ENCODE measurements at places on chromosomes 5 and 9. TPM values are rescaled to one million over a fixed set of nuclear protein-coding genes. Genes with fewer than 3 reads are reported as not detected.

DNA sequence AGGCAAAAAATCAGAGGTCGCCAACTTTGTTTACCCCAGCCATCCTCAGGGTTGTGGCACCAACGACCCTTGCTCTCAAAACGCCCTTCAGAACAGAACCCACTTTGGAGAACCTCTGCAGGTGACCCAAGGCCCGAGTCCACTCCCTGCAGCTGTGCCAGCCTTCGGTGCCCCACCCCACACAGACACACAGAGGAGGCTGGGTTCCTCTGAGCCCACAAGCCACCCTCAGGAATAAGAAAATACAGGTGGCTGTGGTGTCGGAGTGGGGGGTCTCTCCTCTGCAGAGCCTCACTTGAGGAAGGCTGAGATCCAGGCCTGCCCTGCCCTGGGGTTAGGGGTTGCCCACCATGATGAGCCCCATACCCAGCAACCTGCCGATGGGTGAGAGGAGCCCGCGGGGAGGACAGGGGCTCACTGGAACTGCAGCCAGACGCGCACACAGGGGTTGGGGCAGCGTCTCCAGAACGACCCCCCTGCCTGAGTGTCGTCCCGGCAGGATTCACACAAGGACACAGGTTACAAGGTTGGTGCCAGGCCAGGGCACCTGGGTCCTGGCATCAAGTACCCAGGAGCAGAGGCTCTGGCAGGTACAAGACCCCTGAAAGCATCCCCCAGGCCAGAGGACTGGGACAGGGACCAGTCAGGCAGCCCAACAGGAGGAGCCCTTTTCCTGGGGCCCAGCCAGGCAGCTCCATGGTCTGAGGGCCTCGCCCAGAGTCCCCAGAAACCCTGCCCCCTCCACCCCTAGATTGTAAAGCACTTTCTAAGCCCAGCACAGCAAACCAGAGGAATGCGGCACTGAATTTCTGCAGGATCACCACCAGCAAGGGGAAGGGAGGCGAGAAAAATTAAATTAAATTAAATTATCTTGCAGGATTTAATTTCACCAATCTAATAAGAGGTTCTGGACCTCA lies 40.0 kb downstream of the NACC2 start:
- no peak for DNase-seq

DNA sequence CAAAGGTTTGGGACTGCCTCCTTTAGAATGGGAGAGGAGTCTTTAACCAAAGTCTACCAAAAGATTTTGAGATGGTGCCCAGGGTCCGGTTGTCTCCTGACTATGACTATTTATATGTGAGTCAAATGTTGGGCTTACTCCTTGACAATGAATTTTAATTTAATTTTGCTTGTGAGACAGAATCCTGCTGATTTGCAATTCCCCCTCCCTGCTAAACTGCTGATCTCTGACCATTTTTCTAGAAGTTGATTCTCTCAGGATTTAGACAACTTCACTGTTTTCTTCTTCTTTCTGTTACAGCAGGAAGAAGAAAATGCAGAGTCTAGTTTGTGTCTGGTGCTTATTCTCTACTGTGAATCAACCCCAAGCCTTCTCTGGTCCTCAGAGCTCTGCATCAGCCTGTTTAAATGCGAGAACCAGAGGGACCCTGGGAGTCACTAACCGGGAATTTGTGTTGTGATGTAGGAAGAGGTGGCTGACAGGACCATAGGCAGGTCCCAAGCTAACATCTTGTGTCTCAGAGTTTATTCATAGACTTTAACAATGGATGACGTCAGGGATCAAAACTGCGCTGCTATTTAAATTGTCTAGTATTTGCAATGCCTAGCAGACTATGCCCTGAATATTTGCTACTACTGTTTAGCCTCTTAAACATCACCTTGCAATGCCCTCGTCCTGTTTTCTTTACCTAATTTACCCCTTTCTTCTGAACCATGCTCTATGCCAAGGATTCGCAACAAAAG lies 124.0 kb upstream of the TAF11L2 start:
- no peak for DNase-seq

DNA sequence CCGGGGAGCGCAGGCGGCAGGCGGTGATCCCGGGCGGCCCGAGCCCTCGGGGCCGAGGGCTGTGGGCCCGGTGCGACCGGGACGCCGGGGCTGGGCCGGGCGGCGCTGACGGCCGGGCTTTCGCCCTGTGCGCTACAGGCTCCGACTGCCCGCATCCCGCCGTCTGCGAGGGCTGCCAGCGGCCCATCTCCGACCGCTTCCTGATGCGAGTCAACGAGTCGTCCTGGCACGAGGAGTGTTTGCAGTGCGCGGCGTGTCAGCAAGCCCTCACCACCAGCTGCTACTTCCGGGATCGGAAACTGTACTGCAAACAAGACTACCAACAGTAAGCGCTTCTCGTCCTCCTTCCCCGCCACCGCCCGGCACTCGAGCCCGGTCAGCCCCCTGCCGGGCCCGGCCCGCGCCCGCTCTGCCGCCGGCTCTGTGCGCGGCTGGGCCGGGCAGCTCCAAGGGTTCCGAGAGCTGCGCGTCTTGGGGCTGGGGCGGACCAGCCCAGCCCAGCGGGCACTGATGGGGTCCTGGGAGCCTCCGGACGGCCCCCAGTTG lies 1.6 kb downstream of the LMX1B start:
- no peak for DNase-seq

DNA sequence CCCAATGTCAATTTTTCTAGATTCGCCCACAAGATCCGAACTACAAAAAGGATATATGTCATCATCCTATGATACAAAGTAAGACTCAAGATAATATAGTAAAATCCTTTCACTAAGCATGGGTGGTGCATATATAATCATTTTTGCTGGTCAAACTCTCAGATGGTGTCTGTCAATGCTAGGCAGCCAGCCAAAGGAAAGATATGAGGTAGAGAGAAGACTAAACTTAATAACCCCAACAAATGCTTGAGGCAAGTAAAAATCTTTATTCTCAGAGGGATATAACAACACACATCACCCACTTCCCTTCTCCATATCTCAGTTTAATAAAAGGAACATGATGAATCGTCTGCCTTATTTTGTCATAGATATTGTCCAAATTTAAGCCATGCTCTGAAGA lies 841.2 kb upstream of the DMAC1 start:
- DNase-seq, result no peak

- no peak for DNase-seq
Observed at GRCh38 chr9:19700699-19701098, 88.1 kb downstream of the SLC24A2 start.

- DNase-seq, result no peak
Observed at GRCh38 chr5:35202319-35203111, 27.8 kb downstream of the PRLR start.

DNA sequence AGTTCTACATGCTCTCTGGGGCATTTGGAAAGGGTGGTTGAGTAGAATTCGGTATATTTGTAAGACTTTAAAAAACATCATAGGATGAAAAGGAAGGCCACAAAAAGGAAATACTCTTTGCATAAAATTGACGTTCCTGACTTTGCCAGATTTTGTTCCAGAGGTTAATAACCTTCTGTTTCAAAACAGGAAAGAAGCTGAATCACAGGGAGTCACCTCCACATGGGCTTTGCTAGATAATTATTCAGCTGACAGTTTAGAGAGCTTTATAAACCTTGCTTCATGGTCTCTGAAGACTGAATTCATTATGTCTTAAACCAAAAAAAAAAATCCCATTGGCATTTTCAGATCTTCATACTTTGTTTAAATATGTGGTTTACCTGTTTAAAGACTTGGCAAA lies 203.7 kb downstream of the SEMA6A start:
- DNase-seq, result no peak

DNA sequence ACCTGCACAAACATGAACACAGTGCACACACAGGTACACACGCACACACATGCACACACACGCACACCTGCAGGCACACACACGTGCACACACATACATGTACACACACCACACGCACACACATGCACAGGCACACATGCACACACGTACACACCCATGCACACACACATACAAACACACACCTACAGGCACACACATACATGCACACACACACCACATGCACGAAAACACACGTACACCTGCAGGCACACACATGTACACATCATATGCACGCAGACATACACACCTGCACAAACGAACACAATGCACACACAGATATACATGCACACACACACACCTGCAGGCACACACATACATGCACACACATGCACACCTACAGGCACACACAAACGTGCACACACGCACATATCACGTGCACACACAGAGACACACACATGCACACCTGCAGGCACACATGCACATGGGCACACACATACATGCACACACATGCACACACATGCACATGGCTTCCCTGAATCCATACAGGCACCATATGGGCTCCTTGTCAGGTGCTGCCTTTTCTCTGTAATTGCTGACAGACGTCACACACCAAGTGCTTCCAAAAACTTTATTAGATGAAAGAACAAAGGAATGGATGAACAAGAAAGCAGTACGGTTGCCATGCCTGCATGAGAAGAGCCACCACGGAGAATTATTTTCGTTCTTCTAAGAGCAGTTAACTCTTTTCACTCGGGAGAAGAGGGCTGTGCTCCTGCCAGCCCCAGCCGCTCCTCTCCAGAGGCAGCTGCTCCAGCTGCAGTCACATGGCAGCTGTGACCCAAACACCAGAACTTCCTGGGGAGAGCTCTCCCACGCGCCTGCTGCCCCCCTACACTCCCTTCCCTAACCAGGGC lies 57.2 kb downstream of the EXD3 start:
- no peak for DNase-seq

DNA sequence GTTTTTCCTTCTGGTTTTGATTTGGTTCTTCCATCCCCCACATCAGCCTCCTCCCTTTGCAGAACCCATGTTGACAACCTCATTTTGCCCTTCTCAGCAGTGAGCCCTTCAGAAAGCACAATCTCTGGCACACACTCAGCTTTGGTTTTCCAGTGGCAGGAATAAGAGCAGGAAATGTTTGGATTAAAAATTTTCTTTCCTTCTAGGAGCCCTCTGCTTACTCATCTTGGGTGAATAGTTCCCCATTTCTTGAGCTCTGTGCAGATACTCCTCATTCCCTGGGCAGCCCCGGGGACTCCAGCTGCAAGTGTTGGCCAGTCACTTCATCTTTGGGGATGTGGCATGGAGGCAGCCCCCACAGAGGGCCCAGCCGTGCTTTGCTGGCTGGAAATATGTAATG lies 170.5 kb downstream of the NR3C1 start:
- DNase-seq, result no peak

DNA sequence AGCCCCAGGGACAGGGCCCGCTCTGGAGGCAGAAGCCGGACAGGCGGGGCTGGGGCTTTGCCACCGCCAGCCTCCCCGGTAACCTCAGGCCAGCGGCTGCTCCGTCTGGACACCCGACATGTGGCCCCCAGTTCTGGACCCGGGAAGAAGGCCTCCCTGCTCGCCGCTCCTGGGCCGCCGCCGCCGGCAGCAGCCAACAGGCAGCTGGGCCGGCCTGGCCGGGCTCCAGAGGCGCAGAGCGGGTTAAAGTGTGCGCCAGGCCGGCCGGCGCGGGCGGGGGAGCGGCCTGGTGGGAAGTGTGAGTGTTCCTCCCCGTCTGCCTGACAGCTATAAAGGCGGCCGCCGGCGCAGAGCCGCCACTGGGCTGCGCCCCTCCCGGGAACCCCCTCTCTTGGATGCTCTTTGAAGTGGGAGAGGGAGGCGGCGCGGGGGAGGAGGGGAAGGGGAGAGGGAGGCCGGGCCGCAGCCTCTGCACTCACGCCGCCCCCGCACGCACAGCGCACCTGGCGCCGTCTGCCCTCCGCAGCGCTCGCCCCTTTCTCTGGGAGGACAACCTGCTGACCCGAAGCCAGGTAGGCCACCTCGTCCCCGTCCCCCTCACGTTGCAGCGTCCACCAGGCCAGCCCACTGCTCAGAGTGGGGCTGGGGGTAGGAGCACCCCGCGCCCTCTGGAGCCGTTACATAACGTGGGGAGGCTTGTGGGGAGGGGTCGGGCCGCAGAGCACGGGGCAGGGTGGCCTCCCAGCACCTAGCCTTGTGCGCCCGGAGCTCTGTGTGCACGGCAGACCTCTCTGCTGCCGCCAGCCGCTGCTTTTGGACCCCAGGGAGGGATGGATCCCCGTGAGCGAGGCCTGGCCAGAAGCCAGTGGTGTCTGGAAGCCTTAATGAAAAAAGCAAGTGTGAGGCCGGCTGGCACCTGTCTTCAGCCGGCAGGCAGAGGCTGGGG lies at the start of gene ADAMTSL2:
Gene ADAMTSL2, plus strand, starts transcription at position 359 of the 946 bp plus-strand sequence. CDS start 2,009 bp downstream, outside the sequence.
- no peak for DNase-seq

- DNase-seq, result no peak
Observed at GRCh38 chr9:18526685-18527084, 52.7 kb downstream of the ADAMTSL1 start.

- no peak for DNase-seq
Observed at GRCh38 chr9:115213818-115214334, 95.9 kb upstream of the TNC start.

DNA sequence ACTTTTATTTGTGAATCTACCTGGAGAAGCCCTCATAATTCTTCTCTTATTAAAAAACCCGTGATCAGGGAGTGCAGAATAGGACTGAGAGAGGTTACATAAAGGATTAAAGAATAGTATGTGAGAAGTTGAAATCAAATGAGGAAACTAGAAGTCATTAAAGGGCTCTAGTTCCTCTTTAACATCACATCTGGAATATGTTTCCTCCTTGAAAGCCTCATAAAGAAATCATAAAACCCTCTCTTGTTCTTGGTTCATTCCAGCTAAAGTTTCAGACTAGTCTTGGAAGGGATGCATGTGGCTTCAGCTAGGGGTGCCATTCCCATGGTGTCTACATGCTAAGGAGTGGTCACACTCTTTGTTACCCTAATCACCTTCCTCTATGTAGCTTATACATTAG lies 5.7 kb upstream of the C5orf46 start:
- no peak for DNase-seq

DNA sequence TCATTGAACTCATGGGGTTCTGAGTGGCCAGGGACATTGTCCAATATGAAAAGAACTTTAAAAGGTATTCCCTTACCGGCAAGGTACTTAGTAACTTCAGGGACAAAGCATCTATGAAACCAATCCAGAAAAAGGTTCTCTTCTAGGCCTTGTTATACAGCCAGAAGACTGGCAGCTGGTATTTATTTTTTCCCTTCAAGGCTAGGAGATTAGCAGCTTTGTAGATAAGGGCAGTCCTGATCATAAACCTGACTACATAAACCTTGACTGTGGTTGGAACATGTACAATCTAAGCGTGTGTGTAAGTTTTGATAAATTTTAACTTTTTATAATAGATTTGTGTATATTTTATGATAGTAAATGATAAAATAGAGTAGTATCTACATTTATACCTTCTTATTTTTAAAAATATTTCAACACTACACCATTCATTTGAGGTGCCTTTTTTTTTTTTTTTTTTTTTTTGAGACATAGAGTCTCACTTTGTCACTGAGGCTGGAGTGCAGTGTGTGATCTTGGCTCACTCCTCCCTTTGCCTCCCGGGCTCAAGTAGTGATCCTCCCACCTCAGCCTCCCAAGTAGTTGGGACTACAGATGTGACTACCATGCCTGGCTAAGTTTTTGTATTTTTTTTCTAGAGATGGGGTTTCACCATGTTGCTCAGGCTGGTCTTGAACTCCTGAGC lies 24.5 kb downstream of the RANBP17 start:
- DNase-seq, result no peak

PRLR gene
- total RNA-seq, result 0.55 TPM

CAVIN4 gene
- total RNA-seq, result 163 TPM

ELAVL2 gene
- not detected for total RNA-seq

SIT1 gene
- total RNA-seq, result not detected

PCA3 gene
- not detected for total RNA-seq

SLC25A48 gene
- total RNA-seq, result 1.7 TPM

BRINP1 gene
- not detected for total RNA-seq

BARHL1 gene
- not detected for total RNA-seq

PCDHA3 gene
- 0.07 TPM for total RNA-seq

FAM170A gene
- not detected for total RNA-seq

ENTR1 gene
- total RNA-seq, result 23.2 TPM

SHISAL2B gene
- total RNA-seq, result not detected

All from gastrocnemius medialis (tissue), 4 donors.